ENCODE measurements at places on chromosomes 12 and 14.

- DNase-seq = peak; percentile 55
Observed at GRCh38 chr12:1791104-1791841, 29.1 kb upstream of the LRTM2 start.

DNA sequence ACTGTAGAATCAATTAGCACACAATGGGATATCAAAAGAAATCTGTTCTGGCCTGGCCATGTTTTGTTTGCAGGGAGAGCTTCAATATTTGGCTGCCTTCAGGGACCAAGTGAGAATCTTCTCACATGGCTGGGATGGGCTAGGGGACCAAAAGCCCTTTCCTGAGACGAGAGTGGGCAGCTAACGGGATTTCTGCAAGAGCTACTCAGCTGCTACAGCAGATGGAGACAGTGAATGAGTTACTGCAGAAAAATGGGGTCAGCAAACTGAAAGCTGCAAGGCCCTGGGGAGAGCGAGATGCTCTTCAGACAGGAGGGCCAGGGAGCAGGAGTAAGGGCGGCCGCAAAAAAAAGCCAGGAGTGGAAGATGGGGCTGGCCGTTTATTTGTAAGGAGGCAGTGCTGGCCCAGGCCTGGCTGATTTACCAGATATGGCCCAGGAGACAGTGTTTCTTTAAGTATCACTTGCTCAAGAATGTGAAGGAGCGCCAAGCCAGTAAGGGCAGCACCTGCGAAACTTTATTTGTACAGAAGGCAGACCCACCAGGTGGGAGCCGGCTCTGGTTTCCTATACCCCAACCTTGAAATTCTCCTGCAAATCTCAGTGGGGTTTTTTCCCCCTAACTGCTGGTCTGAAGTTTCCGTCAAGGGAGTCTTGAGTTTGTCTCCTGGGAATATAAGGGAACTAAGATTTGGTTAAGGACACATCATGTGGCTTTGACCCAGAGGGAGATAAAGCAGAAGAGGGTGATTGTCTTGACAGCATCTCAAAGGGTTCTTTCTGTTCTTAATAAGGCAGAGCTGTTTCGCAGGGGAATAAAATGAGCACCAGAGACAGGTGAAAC lies 57.8 kb downstream of the SSH1 start:
- no peak for DNase-seq

- no peak for DNase-seq
Observed at GRCh38 chr12:67414011-67414715, 145.0 kb downstream of the CAND1 start.

DNA sequence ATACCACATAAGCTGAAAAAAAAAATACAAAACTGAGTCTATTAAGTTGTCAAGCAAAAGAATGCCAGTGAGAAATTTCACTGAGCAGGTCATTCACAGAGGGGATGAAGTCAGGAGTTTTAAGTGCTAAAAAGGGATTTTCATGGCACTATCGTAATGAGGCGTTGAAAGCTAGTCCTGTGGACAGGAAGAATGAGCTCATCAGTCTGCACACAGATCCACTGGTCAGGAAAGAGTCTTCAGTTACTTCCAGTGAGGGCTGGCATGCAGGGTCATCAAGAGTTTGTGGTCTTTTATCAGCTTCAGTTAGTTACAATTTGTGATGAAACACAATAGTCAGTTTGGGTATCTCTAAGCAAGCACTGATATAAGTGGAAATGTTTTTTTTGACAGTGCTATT lies 88.1 kb upstream of the WSCD2 start:
- DNase-seq = no peak

GRCh38 chr12:124484526-124484953 lies 82.9 kb downstream of the NCOR2 start:
- DNase-seq = no peak

DNA sequence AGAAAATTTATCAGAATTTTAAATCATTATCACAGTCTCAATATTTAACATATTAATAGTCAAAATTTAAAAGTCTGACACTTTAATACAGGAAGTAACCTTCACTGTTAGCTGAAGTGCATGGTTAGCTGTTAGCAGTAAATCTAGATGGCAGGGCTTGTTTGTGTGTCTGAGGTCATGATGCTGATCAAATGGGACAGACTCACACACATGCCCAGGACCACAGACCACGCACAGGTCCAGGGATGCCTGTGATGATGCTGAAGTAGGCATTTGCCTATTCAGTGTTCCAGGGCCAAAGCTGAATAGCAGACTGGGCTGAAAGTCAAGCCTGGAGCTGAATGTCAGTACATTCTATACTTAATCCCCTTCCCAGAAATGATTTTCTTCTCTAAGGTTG lies 20.5 kb downstream of the FNTB start:
- no peak for DNase-seq

GRCh38 chr14:89265234-89265633 lies 151.8 kb downstream of the FOXN3 start:
- no peak for DNase-seq

DNA sequence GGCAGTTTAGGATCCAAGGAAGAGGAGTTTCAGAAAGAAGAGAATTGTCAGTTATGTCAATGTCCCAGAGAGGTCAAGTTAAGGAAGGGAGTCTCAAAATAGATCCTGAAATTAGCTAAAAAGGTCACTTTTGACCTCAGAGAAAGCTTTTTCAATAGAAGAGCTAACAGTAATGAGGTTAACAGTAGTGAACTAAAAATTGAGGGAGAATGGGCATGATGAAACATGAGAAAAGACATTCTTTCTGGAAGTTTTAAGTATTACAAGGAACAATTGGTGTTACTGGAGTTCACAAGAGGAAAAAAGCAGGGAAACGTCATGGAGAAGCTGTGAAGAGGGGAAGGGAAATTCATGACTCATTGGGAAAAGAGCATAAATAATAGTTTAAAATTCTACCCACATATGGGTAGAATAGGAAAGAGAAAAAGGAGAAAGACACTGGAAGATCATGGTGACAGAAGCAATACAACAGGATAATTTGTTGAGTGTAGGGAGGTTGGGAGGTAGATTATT lies 381.2 kb upstream of the FAR2 start:
- DNase-seq = no peak

DNA sequence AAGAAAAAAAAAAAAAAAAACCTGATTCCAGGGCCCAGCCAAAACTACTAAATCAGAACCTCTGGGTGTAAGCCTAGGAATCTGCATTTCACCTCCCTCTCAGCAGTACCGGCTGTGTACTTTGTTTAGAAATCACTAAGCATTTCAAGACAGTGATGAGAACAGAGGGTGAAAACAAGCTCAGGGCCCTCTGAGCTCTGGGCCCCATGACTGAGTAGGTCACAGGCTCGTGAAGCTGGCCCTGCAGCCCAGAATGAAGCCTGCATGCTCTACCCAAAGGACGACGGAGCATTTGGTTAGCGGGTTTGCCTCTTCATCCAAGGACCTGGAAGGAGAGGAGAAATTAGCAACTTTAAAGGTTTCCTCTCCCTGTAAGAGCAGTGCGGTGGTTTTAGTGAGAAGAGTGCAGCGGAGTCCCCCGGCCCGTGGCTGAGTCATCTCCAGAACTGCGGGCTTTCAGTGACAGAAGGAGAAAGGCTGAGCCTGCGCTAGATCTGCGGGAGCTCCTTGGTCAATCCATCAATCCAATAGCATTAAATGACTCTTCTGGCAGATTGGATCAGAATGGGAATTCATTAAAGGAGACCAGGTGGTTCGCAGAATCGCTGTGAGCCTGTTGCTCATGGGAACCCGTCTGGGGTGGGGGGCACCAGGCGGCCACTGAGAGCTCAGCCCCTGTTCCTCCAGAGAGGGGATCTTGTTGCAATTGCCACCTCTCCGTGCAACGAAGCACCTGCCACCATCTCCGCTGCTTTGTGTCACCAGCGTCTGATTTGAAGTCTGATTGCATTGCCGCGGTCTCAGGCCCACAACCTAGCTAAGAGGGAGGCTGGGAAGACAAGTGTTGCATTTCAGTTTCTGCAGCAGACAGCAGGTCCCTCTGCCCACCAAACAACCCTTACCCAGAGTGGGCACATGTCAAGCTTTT lies 7.3 kb downstream of the IL31 start:
- no peak for DNase-seq

DNA sequence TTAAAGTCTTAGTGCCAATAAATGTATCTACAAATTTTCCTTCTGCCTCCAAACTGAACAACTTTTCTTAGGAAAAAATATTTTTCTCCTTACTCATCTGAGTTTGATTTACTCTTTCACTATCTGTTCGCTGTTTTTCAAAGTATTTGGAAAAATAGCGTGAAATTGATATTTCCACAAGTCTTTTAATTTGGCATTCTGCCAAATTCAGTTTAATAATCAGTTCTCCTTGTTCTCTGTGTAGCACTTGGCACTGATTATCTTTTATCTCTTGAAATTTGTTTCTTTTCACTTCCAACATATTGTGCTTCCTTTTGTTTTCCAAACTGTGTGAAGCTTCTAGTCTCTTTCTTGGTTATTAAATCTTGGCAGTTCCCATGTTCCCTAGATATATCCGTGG lies 559.8 kb downstream of the RPL10L start:
- DNase-seq = no peak

DNA sequence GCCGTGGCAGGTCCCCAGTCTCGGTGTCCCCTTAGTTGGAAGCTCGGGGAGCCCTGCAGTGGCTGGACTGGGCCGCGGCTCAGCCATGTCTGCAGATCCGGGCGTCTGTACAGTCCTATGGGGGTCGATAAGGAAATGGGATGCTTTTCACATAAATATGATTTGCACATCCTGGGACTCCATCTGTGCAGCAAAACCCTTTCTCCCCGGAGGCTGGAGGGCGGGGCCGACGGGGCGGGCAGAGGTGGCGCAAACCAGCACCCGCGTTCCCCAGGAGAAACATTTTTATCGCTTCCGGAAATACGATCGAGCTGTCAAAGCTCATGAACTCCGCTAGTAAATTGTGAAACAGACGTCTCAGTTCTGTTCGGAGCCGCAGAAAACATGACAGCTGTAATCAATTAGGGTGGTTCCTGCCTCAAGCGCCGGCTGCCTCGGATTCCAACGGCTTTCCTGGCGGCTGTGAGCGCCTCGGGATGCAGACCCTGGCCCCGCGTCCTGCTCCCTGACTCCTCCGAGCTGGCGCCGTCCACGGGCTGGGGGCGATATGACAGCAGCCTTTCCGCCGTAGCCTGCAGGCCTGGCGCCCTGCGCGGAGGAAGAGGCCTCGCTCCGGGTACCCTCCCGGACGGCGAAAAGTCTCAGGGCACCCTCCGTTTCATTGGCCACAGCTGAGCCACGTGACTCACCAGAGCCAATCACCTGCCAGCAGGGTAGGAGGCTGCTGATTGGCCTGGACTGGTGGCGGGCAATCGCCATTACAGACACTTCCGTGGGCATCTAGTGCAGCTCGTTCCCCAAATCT lies 23.0 kb downstream of the DIO3 start:
- no peak for DNase-seq

DNA sequence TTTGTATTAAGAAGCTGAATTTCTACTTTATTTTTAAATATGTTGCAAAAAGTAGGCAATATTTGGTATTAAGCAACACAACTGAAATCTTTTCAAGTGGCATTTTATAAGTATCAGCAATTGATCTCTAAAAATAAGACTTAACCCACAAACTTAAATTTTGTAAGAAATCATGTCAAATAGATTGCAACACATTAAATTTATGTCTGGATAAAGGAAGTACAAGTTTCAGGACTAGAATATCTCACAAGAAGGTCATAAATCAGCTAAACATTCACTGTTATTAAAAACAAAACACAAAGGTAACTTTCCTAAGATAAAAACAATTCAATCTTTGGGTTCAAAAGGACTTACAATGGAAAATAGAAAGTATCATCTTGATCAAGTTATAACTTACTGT lies 32.8 kb downstream of the CPNE8 start:
- DNase-seq = no peak

GRCh38 chr12:119372540-119372939 lies 38.0 kb downstream of the CCDC60 start:
- DNase-seq = no peak

- no peak for DNase-seq
Observed at GRCh38 chr14:68589447-68590200, 203.2 kb downstream of the ZFP36L1 start.

DNA sequence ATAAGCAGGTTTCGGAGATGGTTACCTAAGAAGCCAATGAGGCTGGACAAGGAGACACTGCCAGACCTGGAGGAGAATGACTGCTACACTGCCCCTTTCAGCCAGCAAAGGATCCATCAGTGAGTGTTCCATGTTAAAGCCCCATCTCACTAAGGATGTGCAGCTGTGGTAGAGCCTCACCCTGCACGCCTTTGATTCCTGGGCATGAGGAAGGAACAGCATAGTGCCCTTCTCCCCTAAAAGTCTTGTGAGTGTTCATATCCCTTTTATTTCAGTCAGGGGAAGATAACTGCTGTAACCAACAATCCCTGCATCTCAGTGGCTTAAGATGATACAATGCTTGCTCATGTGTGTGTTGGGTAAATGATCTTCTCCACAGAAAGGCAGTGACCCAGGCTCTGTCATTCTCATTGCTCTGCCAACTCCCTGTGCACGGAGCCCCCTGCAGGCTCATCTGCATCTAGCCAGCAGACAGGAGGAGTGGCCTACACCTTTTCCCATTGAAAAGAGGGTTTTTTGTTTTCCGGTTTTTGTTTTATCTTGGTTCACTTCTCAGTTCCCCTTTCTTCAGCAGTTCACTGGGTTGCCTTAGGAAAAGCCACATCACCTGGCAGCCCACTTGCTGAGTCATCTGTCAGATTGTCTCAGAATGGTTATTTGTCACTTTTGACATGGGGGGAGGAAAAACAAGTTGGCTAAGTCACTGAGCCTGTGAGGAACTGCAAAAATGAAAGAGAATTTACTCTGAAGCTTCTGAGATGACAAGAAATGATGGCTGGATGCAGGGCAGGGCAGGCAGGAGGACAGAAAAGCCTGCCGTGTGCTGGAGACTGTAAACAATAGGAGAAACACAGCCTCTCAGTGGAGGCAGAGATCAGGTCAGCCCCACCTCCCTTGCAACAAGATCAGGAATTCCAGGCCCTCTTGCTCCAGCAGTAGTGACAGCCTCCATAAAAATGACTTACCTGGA lies 193.3 kb downstream of the ANO4 start:
- no peak for DNase-seq

DNA sequence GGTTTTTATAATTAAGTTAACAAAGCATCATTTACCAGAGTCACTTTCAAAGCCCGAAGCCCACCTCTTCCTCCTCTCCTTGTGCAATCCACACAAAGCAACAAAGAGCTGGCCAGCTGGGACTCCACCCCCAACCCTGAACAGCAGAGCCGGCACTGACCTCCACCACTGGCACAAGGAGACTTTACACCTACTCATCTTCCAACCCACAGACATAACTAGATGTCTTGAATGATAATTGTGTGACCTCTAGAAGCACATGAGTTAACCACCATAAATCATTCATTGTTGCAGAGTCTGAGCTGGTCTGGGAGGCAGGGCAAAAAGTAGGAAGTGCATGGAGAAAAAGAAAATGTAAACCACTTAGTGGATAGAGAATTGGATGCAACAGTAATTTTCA lies 72.2 kb downstream of the ST8SIA1 start:
- no peak for DNase-seq

DNA sequence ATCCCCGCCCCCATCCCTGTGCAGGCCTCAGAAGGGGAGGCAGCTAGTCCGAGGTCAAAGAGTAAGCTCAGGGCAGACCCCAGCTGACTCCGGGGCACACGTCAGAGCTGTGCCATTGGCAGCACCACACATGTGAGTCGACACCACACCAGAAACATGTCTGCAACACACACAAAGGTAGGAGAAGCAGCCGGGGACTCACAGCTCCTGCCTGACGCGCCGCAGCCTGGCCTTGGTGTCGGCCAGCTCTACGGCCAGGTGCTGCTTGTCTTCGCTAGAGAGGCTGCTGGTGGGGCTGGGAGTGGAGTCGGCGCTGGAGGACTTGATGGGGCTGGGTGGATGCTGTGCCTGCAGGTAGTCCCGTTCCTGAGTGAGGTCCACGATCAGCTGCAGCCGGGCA lies 78.5 kb downstream of the CCDC88C start:
- DNase-seq = no peak
